Sigmoid colon (tissue), 7 donors: ENCODE measurements at places on chromosomes 11 and 22.
A peak's percentile ranks its signal among the peaks of the same experiment; 100 is the strongest.

GRCh38 chr11:47955061-47955755 is 25.2 kb upstream of the PTPRJ start:
- no peak for DNase-seq

DNA sequence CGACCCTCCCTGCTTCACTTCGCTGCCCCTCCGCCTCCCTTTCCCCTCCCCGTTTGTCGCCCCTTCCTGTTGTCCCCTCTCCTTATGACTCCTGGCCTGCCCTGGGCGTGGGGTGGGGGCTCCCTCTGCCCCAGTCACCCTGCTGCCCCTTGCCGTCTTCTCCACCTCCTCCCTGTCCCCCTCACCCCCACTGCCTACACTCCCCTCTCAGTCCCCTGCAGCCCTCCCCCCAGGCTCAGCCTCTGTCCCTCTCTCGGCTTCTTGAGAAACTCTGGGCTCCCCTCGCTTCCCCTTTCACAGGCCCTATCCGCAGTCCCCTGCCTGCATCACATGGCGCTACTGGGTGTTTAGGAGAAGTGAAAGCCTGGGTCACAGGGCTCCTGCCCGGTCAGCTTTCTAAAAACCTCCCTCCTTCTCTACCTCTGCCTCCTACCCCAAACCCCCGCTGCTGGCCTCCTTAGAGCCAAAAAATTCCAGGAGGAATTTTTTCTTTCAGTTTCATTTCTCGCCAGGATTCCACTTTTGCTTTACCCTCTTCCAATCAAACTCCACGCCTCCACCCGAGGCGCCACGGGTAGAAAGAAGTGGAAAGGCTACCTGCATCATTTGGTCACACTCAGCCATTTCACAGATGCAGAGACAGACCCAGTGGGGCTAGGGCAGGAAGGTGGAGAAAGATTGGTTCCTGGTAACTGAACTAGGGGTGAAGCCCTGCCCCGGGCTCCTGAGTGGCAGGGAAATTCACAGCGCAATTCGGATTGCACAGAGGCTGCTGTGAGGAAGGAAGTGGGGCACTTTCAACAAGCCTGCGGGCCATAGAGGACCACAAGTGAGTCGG is at the start of gene SLC15A3:
Gene SLC15A3, minus strand, starts transcription at position 273 of the 838 bp plus-strand sequence. CDS start 625 bp downstream, outside the sequence.
- DNase-seq = peak; percentile 87

DNA sequence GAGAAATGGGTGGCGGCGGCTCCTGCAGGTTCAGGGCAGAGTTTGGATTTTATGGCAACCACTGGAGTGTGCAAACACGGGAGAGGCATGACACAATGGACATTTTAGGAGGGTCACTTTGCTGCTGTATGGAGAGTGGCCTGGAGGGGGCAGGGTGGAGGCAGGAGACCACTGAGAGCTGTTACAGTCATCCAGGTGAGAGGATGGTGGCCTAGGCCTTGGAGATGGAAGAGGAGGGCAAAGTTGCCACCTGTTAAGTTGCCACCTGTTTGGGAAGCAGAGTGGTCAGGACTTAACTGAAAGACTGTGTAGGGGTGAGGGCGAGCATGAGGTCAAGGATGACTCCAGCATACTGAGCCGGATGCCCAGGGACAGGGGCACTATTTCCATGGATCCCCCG is 2.3 kb upstream of the RAD9A start:
- no peak for DNase-seq

DNA sequence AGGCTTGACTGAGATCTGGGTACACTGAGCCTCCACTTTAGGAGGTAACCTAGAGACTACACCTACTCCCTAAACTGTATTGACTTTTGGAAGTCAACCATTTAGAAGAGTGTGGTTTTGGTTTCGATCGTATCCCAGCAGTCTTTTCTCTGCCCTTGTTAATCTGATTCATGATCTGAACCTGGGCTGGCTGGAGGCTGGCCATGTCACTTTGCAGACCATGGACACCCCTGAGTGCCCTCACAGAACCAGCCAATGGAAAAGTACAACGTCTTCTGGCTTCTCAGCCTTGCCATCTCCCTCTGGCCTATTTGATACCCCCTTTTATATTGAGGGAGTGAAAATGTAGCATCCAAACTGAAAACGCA is 10.8 kb downstream of the EHF start:
- no peak for DNase-seq

DNA sequence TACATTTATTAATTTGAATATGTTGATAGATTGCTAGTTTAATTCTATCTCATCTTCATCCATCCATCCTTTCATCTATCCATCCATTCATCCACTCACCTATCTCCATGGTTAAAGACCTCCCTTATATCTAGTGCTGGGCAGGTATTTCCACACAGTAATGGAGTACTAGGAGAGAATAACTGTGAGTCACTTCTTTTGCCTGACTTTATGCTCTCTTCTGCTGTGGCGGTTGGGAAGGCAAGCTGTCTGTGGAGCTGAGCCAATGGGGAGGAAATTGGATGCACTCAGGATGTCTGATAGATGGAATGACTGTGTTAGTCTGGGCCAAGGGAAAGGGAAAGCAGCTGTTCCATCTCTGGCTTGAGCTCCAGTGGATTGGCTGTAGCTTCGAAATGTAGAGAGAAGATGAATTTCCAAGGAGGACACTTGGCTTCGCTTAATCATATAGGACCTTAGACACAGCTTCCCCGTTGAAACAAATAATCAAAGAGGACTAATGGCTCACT is 60.3 kb downstream of the NELL1 start:
- no peak for DNase-seq

- peak; percentile 93 for DNase-seq
Measured at GRCh38 chr11:72617080-72617762, 57.0 kb downstream of the PDE2A start.

GRCh38 chr11:110948112-110948511 is 235.9 kb upstream of the ARHGAP20 start:
- DNase-seq = no peak

GRCh38 chr22:39087881-39088684 is 9.0 kb upstream of the APOBEC3H start:
- DNase-seq = peak; percentile 74

DNA sequence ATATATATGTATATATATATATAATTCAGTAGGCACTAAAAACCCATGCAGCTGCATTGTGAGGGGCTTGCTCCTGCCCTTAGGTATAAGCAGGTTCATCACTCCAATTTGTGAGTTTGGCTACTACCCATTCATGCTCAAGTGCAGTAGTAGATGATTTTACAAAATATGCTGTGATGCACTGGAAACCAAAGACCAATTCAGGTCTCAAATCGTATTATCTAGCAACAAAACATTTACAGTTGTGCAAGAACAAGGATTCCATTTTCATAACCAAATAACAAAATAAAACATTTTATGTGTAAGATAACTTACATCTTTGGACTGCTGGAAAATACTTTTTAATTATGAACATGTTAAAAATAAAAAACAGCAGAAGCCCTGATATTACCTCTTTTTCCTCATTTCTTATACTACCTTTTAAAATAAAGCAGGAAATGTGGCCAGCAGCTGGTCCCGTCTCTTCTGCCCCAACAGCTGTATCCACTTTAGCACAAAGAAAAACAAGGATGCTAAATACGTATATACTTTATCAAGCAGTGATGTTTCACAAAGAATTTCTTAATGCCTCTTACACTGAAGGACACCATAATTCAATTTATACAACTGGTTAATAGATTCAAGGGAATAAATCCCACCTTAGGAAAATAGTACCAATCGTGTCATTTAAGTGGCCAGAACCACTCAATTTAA is 2.8 kb downstream of the CREBZF start:
- no peak for DNase-seq

DNA sequence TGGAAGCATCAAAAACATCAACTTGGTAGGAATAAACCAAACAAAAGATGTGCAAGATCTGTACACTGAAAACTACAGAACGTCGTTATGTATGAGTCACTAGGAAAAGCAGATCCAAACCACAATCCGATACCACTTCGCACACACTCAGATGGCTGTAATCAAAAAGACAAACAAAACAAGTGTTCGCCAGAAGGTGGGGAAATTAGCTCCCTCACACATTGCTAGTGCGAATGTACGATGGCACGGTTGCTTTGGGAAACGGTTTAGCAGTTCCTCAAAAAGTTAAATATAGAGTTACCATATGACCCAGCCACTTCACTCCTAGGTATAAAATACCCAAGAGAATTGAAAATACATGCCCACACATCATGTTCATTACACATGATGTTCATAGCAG is 14.8 kb upstream of the CARD10 start:
- DNase-seq = no peak

- DNase-seq = peak; percentile 83
Measured at GRCh38 chr11:4072668-4073285, 21.8 kb upstream of the RRM1 start.

GRCh38 chr22:50581031-50581949 is 1.4 kb downstream of the CHKB start:
- DNase-seq = no peak

DNA sequence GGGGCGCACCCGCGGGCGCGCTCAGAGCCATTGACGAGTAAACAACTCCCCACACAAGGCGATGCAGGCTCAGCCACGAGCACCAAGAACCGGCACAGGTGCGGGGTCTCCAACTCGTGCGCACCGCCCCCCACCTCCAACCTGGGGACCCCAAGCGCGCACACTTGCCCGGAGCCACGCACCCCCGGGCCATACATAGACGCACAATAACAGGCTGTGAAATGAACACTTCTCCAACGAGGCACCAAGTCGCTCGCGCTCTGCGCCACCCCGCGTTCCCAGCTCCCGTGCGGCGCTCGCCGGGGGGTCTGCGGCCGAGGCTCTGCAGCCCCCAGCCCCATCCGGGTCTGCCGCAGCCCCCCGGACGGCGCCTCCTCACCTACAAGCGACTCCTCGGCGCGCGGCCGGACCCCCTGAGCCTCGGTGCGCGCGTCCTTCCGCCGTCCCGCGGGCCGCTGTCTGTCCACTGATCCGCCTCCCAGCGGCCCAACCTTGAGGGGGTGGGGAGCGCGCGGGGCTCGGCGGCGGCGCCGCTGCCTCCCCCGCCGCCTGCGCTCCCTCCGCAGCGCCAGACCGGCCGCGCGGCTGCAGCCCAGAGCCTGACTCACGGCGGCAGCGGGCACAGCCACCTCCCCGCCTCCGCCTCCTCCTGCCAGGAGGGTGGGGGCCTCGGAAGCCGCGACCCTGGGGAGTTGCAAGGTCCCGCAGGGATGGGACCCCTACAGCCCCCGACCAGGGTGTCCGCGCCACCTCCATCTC is 1.6 kb downstream of the IFITM10 start:
- DNase-seq = no peak

GRCh38 chr22:46074771-46075551 is 75.4 kb upstream of the PPARA start:
- DNase-seq = peak; percentile 68

GRCh38 chr11:9838961-9839360 is 175.1 kb downstream of the SWAP70 start:
- DNase-seq = no peak

GRCh38 chr11:111378185-111378860 is 752 bp downstream of the POU2AF1 start:
- DNase-seq = no peak

DNA sequence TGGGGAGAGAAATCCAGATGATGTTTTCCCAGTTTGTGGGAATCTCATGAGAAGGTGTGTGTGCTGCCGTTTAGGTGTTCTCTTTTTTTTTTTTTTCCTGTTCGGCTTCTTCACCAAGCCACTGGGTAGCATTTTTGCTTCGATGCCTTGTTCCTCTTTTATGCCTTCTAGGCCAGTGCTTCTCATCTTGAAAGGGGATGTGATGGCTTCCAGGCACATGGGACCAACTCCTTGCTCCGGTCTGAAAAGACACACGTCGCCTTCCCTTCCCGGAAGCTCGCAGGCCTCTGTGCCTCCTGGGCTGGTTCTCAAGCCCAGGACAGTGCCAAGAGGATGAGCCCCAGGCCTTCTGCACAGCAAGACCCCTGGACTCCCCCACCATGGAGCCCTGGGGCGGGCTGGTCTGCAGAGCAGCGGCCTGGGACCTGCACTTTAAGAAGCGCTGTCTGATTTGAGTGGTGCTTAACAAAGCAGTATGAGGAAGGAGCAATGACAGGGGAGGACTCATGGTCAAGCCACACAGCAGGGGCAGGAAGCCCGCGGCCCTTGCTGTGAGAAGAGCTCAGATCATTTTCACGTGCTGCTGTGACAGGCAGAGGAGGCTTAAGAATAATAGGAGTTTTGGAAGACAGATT is 158.8 kb downstream of the MPPED1 start:
- DNase-seq = no peak

- no peak for DNase-seq
Measured at GRCh38 chr22:23763579-23763945, 772 bp downstream of the C22orf15 start.

- no peak for DNase-seq
Measured at GRCh38 chr11:83151274-83151977, 5.5 kb upstream of the PCF11 start.

DNA sequence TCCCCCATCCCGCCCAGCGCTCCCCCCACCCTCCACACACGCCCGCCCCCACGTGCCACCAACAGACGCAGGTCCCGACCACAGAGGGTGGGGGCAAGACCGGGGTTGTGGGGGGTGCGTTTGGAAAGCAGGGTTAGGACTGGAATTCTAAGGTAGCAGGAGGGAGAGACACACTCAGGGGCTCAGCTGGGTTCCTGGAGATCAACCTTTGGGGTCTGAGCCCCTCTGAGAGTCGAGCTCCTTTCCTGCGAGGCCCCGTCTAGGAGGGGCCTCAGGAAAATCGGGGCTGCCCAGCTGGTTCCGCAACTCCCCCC is 429 bp downstream of the PGGHG start:
- DNase-seq = peak; percentile 67

DNA sequence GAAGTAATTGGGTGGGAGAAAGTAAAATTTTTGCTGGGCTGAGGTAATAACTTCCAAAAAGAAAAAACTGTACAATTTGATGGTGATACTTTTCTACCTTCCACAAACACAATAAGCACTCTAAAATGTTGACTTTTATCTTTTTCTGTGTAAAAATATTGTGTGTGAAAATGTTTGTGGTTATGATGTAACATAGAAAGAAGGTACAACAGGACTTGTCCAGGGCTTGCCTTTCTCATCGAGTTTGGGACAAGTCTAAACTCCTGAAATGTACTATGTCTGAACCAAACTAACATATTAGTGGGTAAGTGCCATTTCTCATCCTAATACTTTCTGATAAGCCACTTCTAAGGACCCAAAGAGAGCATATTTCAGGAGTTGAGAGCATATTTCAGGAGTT is 174.2 kb upstream of the PDGFD start:
- DNase-seq = no peak

GRCh38 chr11:78239781-78240180 is 51.1 kb downstream of the USP35 start:
- DNase-seq = no peak

DNA sequence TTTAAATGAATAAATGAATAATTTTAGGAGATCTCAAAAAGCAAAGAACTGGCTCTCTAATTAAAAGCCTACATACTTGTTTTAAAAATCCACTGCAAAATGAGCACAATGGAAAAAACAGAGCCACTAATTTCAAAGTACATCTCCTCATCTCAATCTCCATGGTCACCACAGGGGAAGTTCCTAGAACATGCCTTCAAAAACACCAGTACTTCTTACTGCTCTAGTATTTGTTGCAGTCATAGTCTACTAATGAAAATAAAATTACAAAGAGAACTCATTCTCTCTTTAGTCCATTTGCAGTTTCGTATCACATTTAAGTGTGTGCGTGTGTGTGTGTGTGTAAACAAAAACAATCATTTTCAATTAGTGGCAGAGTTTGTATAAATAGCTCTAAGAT is 54.0 kb downstream of the PIK3C2A start:
- DNase-seq = no peak
